Osteoblast (primary cell): ENCODE measurements at places on chromosomes 4 and X. TPM values are rescaled to one million over a fixed set of nuclear protein-coding genes. Genes with fewer than 3 reads are reported as not detected.
A peak's percentile ranks its signal among the peaks of the same experiment; 100 is the strongest.

GRCh38 chr4:7073526-7074390, 5.9 kb upstream of the GRPEL1 start:
- H3K4me3 ChIP-seq, result no peak overlapping the region
- no peak overlapping the region for H3K27ac ChIP-seq
- H3K4me1 ChIP-seq, result no peaks in the 10 kb centered on the region
- H3K27me3 ChIP-seq, result peaks cover 4% of the 10 kb centered on the region
- DNase-seq, result peak; percentile 93

GRCh38 chr4:130850019-130850524, 1754.1 kb downstream of the C4orf33 start:
- H3K27me3 ChIP-seq, result no peaks in the 10 kb centered on the region
- no peak for DNase-seq
- no peaks in the 10 kb centered on the region for H3K4me1 ChIP-seq
- no peaks in the 10 kb centered on the region for H3K36me3 ChIP-seq

GRCh38 chr4:22473268-22473667, 42.6 kb downstream of the ADGRA3 start:
- H3K4me3 ChIP-seq, result no peak overlapping the region
- H3K27me3 ChIP-seq, result no peaks in the 10 kb centered on the region
- peak; percentile 60 for DNase-seq
- peaks cover 21% of the 10 kb centered on the region for H3K4me1 ChIP-seq
- no peaks in the 10 kb centered on the region for H3K36me3 ChIP-seq
- no peak overlapping the region for H3K27ac ChIP-seq

GRCh38 chr4:148057984-148058859, 326.3 kb downstream of the ARHGAP10 start:
- no peak for DNase-seq
- no peaks in the 10 kb centered on the region for H3K36me3 ChIP-seq
- no peak overlapping the region for H3K4me3 ChIP-seq
- no peaks in the 10 kb centered on the region for H3K27me3 ChIP-seq
- peaks cover 3% of the 10 kb centered on the region for H3K4me1 ChIP-seq

DNA sequence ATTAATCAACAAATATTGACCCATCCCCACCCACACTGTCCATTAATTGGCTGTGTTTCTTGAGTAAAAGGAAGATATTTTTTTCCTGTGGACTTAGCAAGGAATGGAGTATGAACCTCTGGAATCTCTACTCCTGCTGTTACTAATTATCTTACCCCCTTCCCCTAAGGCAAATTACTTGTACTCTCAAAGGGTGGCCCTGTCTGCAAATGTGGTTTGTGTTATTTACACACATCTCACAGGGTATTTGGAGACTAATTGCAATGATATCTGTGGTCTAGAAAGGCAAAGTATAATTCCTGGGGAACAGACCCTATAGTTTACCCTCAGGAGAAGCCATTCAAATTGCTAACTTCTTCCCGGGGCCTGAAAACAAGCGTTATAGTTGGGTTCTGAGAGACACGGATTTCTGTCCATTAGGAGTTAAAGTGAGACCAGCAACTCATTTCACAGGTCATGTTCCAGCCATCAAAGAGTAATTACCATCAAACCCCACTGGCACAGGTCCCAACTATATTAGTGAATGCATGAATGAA, 133.0 kb upstream of the RASGEF1B start:
- DNase-seq, result no peak
- H3K27ac ChIP-seq, result no peak overlapping the region
- no peak overlapping the region for H3K4me3 ChIP-seq
- no peaks in the 10 kb centered on the region for H3K4me1 ChIP-seq
- H3K36me3 ChIP-seq, result no peaks in the 10 kb centered on the region

DNA sequence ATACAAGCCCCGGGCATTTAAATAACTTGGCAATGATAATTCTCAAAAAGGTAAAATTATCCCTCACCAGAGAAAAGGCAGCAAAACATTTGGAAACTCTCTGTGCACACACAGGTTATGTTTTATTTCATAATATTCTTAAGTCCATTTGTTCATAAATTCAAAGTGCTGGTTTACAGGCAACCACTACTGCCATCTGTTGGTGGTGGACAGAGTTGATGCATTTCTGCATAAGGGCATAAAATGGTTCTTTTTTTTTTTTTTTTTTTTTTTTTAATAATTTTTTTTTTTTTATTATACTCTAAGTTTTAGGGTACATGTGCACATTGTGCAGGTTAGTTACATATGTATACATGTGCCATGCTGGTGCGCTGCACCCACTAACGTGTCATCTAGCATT, 31.5 kb upstream of the IL21 start:
- H3K4me3 ChIP-seq, result no peak overlapping the region
- H3K27me3 ChIP-seq, result no peaks in the 10 kb centered on the region
- H3K4me1 ChIP-seq, result no peaks in the 10 kb centered on the region
- H3K27ac ChIP-seq, result no peak overlapping the region
- DNase-seq, result peak; percentile 54
- no peaks in the 10 kb centered on the region for H3K36me3 ChIP-seq

- H3K4me3 ChIP-seq, result no peak overlapping the region
- H3K27me3 ChIP-seq, result no peaks in the 10 kb centered on the region
- H3K27ac ChIP-seq, result no peak overlapping the region
- H3K36me3 ChIP-seq, result no peaks in the 10 kb centered on the region
- no peak for DNase-seq
Measured at GRCh38 chr4:173752610-173753230, 222.7 kb upstream of the HAND2 start.

GRCh38 chrX:11380187-11380844, 87.1 kb downstream of the AMELX start:
- no peak overlapping the region for H3K27ac ChIP-seq
- DNase-seq, result no peak
- no peaks in the 10 kb centered on the region for H3K27me3 ChIP-seq
- no peaks in the 10 kb centered on the region for H3K36me3 ChIP-seq
- H3K4me1 ChIP-seq, result peaks cover 3% of the 10 kb centered on the region

DNA sequence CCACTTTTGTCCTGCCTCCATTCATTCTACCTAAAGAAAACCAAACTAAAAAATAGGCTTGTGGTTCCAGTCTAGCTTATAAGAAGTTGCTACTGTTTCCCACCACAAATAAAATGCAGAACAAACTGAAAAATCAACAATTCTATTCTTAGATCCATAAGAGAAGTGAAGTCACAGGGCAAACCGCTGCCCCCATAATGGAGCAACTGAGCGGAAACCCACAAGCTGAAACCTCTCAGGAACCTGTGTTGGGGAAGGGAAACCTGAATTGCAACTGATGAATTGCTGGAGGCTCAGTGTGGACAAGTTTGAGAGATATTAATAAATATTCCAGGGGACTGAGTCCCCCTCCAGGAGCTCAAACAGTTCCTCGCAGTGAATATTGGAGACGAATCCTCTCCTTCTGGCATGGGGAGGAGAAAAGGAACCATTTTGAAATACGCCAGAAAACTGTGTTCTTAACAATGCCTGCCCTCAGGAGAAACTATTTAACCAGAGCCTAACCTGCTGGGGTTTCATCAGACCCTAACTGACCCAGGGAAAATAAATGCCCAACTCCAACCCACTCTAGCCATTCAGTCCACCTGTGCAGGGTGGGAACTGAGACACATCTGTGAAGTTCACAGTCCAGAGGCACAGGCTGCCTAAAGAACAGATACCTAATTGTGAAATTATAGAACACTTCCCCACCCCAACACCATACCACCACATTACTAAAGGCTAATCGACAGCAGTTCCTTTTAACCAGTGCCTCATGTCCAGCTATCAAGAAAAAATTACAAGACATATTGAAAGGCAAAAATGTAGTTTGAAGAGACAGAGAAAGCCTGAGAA, 22.8 kb upstream of the SH3RF1 start:
- DNase-seq, result no peak
- H3K27ac ChIP-seq, result no peak overlapping the region
- H3K36me3 ChIP-seq, result no peaks in the 10 kb centered on the region

- peaks cover 10% of the 10 kb centered on the region for H3K4me1 ChIP-seq
- H3K27ac ChIP-seq, result no peak overlapping the region
- H3K36me3 ChIP-seq, result peaks cover 22% of the 10 kb centered on the region
- no peaks in the 10 kb centered on the region for H3K27me3 ChIP-seq
- H3K4me3 ChIP-seq, result no peak overlapping the region
Measured at GRCh38 chr4:76187152-76187551, 26.5 kb downstream of the SCARB2 start.

DNA sequence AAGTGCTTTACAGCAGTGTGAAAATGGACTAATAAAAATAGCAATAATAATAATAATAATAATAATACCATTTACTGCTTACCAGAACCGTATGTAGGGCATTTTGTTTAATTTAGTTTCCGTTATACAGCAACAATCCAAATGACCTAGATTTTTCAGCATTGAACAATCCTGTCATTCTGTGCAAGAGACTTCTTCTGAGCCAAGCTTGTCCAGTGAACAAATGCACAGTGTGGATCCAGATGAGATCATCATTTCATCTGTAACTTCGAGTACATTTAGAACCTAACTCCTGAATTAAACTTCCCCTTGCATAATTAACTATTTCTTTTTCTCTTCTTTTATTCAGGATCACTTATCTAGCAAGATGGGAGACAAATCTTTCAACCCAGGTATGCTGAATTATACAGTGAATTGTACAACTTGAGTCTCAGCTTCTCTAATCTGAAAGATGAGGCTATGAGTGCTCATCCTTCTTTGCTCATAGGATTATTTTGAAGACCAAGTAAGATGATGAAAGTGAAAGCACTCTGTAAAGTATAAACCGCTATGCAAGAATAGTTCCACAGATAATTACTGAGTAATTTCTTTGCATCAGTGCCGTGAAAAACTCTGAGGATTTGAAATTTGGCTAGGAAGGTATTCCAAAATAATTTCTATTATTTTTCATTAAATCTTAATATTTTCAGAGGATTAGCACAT, 6.6 kb downstream of the CLNK start:
- H3K27me3 ChIP-seq, result no peaks in the 10 kb centered on the region
- no peak for DNase-seq
- H3K4me1 ChIP-seq, result no peaks in the 10 kb centered on the region
- no peak overlapping the region for H3K4me3 ChIP-seq
- H3K27ac ChIP-seq, result no peak overlapping the region
- H3K36me3 ChIP-seq, result no peaks in the 10 kb centered on the region

- no peak for DNase-seq
- no peaks in the 10 kb centered on the region for H3K36me3 ChIP-seq
- no peak overlapping the region for H3K27ac ChIP-seq
- no peak overlapping the region for H3K4me3 ChIP-seq
- peaks cover 22% of the 10 kb centered on the region for H3K4me1 ChIP-seq
Measured at GRCh38 chr4:176999935-177000543, 207.3 kb upstream of the VEGFC start.

- no peak overlapping the region for H3K27ac ChIP-seq
- no peak overlapping the region for H3K4me3 ChIP-seq
- no peaks in the 10 kb centered on the region for H3K36me3 ChIP-seq
- H3K27me3 ChIP-seq, result no peaks in the 10 kb centered on the region
- no peak for DNase-seq
Measured at GRCh38 chr4:121165206-121165605, 1.1 kb upstream of the TNIP3 start.

DNA sequence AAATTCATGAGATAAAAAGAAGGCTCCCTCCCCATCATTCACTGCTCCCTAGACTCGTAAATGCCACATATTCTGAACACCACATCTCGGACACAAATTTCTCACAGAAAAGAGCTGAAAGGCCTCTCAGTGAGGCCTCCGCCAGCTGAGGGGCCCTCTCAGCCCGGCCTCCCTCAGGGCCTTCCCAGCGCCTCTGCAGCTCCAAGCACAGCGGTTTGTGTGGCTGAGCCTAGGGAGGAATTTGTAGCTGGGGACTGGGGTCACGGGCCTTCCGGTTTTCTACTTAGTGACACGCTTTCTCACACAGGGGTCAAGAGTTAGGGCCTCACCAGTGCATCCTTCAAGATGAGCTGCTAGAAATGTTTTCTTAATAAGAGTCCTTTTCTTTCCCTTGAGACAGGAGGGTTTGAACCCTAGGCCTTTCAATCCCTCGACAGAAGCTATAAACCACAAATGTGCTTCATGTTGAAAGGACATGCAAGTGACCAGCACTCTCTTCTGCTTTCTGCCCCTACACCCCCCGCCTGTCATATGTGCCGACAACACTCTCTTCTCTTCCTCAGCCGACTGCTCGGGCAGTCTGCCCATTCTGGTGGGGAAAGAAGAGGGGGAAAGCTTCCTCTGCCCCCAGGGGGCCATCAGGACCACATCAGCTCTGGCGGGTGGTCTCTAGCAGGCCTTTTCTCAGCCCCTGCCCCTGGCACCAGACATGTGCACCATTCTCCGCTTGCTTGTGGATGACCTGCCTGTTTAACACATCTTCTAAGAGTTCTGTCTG, 104.9 kb downstream of the CHIC2 start:
- H3K27ac ChIP-seq, result no peak overlapping the region
- no peaks in the 10 kb centered on the region for H3K36me3 ChIP-seq
- H3K4me1 ChIP-seq, result peaks cover 26% of the 10 kb centered on the region
- no peak overlapping the region for H3K4me3 ChIP-seq
- DNase-seq, result no peak

DNA sequence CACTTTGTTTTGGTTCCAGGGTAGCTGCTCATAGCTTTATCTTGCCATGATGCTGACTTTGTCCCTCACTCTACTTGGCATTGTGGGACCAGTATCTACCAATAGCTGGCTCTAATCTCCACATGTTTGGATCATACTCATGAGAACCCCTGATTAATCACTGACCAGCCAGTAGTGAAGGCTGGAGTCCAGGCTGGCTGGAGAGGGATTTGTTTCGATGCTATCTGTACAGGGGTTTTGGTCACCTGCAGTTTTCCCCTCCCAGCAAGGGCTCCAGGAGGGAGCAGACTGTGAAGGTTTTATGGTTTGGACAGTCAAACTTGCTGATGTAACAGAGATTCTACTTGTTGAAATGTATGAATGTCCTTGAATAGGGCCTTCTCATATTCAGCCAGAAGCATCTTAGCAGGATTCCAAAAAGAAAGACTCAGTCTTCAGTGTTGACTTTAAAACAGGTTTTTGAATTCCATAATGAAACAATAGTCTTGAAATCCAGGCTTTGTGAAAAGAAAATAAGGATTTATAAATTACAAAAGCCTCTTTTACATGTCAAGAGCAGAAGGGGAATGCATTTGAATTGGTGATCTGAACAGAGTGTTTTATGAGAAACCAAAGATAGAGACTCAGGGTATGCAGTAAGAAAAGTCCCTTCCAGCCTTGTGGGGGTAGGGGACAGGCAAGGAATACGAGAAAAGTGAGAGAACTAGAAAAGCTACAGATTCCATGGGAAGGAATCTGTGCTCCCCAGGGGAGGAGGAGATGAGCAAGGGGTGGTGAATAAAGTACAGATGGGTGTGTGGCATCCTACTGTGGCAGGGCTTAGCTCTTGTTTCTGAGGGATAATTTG, 103.1 kb upstream of the SHISA3 start:
- no peaks in the 10 kb centered on the region for H3K27me3 ChIP-seq
- H3K27ac ChIP-seq, result no peak overlapping the region
- H3K36me3 ChIP-seq, result no peaks in the 10 kb centered on the region
- no peak overlapping the region for H3K4me3 ChIP-seq

- H3K27ac ChIP-seq, result peak overlapping the region; percentile 55
- peaks cover 24% of the 10 kb centered on the region for H3K36me3 ChIP-seq
- DNase-seq, result peak; percentile 74
- peaks cover 52% of the 10 kb centered on the region for H3K4me1 ChIP-seq
Measured at GRCh38 chr4:168666531-168666930, 169.7 kb downstream of the PALLD start.

GRCh38 chr4:20074450-20074849, 177.3 kb upstream of the SLIT2 start:
- no peak overlapping the region for H3K27ac ChIP-seq
- no peak for DNase-seq
- H3K36me3 ChIP-seq, result no peaks in the 10 kb centered on the region
- no peaks in the 10 kb centered on the region for H3K4me1 ChIP-seq

The CC2D2A gene
- total RNA-seq, result 34.0 and 35.4 TPM in 2 replicates

The STK32B gene
- 1.1 and 2.7 TPM in 2 replicates for total RNA-seq

The ZNF630 gene
- total RNA-seq, result 0.72 and 2.1 TPM in 2 replicates

The MUC7 gene
- not detected in 2 replicates for total RNA-seq

The TMEM31 gene
- not detected in 2 replicates for total RNA-seq

The SLC2A9 gene
- 2.5 and 3.5 TPM in 2 replicates for total RNA-seq

The PPP1R2C gene
- total RNA-seq, result not detected in 2 replicates

The GAGE13 gene
- total RNA-seq, result not detected in 2 replicates

The FRMD7 gene
- 1.1 and 1.5 TPM in 2 replicates for total RNA-seq
